ENCODE measurements at places on chromosomes 3 and 15. TPM values are rescaled to one million over a fixed set of nuclear protein-coding genes. Genes with fewer than 3 reads are reported as not detected.
A peak's percentile ranks its signal among the peaks of the same experiment; 100 is the strongest.

DNA sequence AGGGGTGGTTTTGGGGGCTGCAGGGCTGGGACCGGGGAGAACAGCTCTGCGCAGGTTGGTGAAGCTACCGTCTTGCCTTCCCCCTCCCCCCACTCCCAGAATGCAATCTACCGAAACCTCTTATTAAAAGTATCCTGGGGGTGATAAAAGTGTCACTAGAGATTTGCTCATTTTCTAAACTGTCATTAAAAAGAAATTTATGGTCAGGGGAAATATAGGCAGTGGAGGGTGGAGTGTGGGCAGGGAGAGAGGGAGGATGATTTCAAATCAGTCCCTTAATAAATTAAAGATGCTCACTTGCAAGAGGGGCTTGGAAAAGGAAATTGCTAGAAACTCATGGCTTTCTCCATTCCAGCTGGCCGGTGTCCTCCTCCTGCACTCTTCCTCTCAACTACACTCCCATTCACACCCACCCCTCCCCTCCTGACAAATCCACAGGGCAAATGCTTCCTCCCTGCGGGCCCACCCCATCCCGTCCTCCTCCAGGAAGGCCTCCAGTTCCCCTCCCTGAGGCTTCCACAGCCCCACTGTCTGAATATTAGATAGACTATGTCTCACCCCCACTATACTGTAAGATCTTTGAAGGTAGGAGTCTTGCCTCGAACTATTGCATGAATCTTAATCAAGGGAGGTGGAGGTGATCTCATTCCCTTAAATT lies 83.9 kb downstream of the TLE3 start:
- H3K36me3 ChIP-seq, result no peaks in the 10 kb centered on the region
- DNase-seq, result no peak

DNA sequence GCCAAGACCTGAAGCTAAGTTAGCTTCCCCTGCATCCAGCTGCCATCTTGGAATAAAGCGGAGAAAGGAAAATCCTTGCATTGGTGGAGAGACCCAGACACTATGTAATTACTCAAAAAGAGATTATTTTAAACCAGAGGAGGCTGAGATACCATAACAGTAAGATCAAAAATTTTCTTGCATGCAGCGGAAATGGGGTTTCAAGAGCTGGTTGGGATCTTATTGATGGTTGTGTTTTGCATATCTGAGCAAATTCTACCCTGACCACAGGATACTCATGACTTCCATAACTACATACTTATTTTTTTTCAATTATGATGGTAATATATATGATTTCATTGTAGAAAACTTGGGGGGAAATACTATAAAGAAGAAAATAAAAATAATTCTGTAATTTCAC lies 17.5 kb downstream of the TMEM158 start:
- peaks cover 33% of the 10 kb centered on the region for H3K27me3 ChIP-seq
- H3K4me3 ChIP-seq, result no peak overlapping the region
- H3K27ac ChIP-seq, result peak overlapping the region; percentile 45

- H3K27ac ChIP-seq, result no peak overlapping the region
- H3K4me3 ChIP-seq, result no peak overlapping the region
- no peak for DNase-seq
- peaks cover 7% of the 10 kb centered on the region for H3K27me3 ChIP-seq
- no peaks in the 10 kb centered on the region for H3K36me3 ChIP-seq
These were observed 82.0 kb upstream of the SCN5A start for GRCh38 chr3:38731522-38731921.

Gene CPNE9
- not detected for total RNA-seq

Gene ITIH1
- total RNA-seq, result not detected

Gene ST3GAL6
- total RNA-seq, result not detected

DNA sequence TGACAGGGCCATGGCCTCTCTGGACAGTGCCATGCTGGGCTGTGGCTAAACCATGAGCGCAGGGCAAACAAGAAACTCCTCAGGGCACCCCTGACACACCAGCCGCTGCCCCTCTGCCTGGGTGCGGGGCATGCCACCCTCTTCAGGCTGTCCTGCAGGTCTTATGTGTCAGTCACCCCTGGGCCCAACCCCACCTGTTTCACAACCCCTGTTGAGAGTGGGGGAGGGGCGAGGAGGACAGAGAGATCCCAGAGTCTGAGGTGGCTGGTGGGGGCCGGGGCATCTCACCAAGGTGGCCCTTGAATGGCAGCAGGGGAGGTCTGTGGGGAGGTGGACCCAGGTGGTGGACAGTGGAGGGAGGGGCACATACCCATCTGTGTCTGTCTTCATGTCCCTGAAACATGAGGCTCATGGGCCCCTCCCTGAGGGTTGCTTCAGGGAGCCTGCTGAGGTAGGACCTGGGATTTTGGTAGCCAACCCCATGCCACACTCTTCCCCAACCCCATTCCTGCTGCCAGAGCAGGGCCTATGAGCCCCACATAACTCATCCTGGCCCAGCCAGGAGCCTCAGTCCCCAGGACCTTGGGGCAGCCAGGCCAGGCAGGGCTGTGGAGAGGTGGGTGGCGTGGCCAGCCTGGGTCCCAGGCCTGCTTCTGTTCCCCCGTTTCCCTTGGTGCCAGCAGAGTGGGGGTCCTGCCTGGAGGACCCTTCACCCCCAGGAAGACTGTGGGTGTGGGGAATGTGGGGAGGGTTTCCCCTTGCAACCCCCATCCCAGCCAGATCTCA lies 1.7 kb upstream of the STAB1 start:
- H3K36me3 ChIP-seq, result peaks cover 9% of the 10 kb centered on the region
- no peak overlapping the region for H3K27ac ChIP-seq
- H3K4me1 ChIP-seq, result peaks cover 5% of the 10 kb centered on the region
- no peak overlapping the region for H3K4me3 ChIP-seq
- no peaks in the 10 kb centered on the region for H3K27me3 ChIP-seq
- DNase-seq, result no peak

GRCh38 chr3:46389306-46389705 lies 17.6 kb downstream of the CCR5AS start:
- peaks cover 5% of the 10 kb centered on the region for H3K36me3 ChIP-seq
- no peak overlapping the region for H3K27ac ChIP-seq
- H3K4me3 ChIP-seq, result no peak overlapping the region
- no peak for DNase-seq
- no peaks in the 10 kb centered on the region for H3K27me3 ChIP-seq

Gene TMEM108
- not detected for total RNA-seq

Gene ZNF621
- total RNA-seq, result 22.6 TPM

Gene IL17RB
- 0.31 TPM for total RNA-seq

DNA sequence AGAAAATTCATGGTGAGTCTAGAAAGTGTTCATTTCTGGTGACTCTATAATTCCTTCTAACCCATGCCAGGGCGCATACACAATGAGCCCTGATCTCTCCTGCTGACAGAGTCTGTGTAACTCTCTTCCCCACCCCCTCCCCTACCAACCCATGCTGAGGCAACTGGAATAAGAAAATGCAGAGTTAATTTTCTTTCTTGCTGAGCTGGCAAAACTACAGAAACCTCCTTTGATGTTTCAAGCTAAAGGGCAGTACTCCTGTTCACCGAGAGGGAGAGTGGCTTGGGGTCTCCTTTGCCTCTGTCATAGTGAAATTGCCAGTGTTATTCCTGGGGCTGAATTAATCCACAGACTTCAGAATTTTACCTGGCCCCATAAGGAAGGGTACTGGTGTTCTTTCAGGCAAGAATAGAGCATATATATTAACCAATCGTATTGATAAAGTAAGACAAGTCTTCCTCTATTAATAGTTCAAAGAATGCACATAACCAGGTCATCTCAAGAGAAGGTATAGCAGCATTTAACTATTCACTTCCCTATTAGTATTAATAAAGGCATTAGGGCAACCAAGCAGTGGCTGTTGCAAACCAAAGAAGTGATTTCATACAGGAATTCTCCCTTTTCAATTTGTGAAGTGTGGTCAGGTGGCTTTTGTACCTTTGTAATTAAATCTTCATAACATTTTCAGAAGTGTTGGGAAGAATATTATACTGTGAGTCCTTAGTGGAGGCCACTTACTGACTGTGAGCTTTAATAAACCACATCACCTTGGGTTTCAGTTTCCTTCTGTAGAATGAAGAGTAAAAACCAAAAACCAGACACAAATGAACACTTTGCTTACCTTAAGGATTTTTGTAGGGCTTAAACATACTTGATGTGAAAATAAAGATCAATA lies 4.1 kb downstream of the GAP43 start:
- H3K36me3 ChIP-seq, result no peaks in the 10 kb centered on the region
- H3K4me1 ChIP-seq, result peaks cover 9% of the 10 kb centered on the region
- H3K4me3 ChIP-seq, result no peak overlapping the region

Gene SH2D7
- 0.29 TPM for total RNA-seq

GRCh38 chr3:23810343-23811184 lies 4.8 kb downstream of the UBE2E1 start:
- no peaks in the 10 kb centered on the region for H3K27me3 ChIP-seq
- DNase-seq, result peak; percentile 55
- H3K27ac ChIP-seq, result peak overlapping the region; percentile 96
- peak overlapping the region; percentile 91 for H3K4me3 ChIP-seq

GRCh38 chr3:43461345-43461744 lies 160.5 kb downstream of the ANO10 start:
- H3K27me3 ChIP-seq, result no peaks in the 10 kb centered on the region
- H3K4me1 ChIP-seq, result peaks cover 2% of the 10 kb centered on the region
- peaks cover 16% of the 10 kb centered on the region for H3K36me3 ChIP-seq
- no peak overlapping the region for H3K4me3 ChIP-seq
- DNase-seq, result no peak

Gene RLBP1
- total RNA-seq, result not detected

Gene KPNA1
- total RNA-seq, result 58.8 TPM

Gene CSPG5
- 0.42 TPM for total RNA-seq

GRCh38 chr15:45670091-45670490 lies 35.3 kb downstream of the SQOR start:
- H3K4me3 ChIP-seq, result no peak overlapping the region
- no peak for DNase-seq
- no peak overlapping the region for H3K27ac ChIP-seq
- H3K4me1 ChIP-seq, result no peaks in the 10 kb centered on the region
- no peaks in the 10 kb centered on the region for H3K27me3 ChIP-seq
- H3K36me3 ChIP-seq, result peaks cover 35% of the 10 kb centered on the region

- no peak for DNase-seq
- peaks cover 14% of the 10 kb centered on the region for H3K27me3 ChIP-seq
- peaks cover 32% of the 10 kb centered on the region for H3K4me1 ChIP-seq
- H3K4me3 ChIP-seq, result no peak overlapping the region
- peak overlapping the region; percentile 18 for H3K27ac ChIP-seq
- no peaks in the 10 kb centered on the region for H3K36me3 ChIP-seq
These were observed 327.5 kb downstream of the UACA start for GRCh38 chr15:70435872-70436271.

DNA sequence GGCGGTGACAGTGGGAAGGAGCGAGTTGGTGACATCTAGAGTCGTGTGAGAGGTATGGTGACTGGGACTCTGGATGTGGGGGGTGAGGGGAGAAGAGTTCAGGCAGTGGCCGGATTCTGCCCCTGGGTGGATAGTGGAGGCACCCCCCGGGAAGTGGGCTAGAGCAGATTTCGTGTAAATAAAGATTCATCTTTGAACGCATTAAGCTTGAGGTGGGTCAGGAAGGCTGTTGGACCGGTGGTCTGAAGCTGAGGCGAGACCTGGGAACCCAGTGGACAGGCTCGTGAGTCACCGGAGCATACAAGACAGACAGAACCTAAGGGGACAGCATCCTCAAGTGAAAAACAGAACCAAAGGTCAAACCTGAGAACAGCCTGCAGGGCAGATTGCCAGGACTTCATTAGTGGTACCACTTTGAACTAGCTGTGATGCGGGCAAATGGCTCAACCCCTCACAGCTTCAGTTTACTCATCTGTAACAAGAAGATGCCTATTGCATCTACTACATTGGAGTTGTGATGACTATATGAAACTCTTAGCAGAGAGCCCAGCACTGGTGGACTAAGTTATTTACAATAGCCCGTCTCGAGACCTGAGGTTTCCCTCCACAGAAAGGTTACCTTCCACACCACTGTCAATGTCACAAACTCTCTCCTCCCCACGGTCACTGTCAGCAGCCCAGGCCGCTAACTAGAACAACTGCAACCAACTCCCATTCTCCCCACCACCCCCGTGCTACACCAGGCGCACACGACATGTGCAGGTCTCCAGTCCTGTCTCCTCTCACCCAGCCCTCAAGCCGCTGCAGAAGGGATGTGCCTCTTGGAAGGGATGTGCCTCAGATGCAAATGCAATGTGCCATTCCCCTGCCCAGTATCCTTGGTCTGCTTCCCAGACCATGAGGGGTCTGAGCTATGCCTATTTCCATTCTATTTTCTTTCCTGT lies 901 bp upstream of the CLN6 start:
- peaks cover 9% of the 10 kb centered on the region for H3K36me3 ChIP-seq
- peaks cover 40% of the 10 kb centered on the region for H3K4me1 ChIP-seq
- peak overlapping the region; percentile 93 for H3K27ac ChIP-seq

- DNase-seq, result no peak
- no peak overlapping the region for H3K4me3 ChIP-seq
- no peak overlapping the region for H3K27ac ChIP-seq
- H3K27me3 ChIP-seq, result no peaks in the 10 kb centered on the region
- peaks cover 45% of the 10 kb centered on the region for H3K4me1 ChIP-seq
- H3K36me3 ChIP-seq, result peaks cover 43% of the 10 kb centered on the region
These were observed 201.7 kb upstream of the SLC2A2 start for GRCh38 chr3:171228240-171228639.

Gene HIGD2B
- not detected for total RNA-seq

- peaks cover 25% of the 10 kb centered on the region for H3K4me1 ChIP-seq
- H3K27me3 ChIP-seq, result no peaks in the 10 kb centered on the region
- H3K4me3 ChIP-seq, result peak overlapping the region; percentile 90
- H3K27ac ChIP-seq, result peak overlapping the region; percentile 95
- peaks cover 36% of the 10 kb centered on the region for H3K36me3 ChIP-seq
These were observed 2.1 kb downstream of the ATP11B start for GRCh38 chr3:182795389-182795782.

DNA sequence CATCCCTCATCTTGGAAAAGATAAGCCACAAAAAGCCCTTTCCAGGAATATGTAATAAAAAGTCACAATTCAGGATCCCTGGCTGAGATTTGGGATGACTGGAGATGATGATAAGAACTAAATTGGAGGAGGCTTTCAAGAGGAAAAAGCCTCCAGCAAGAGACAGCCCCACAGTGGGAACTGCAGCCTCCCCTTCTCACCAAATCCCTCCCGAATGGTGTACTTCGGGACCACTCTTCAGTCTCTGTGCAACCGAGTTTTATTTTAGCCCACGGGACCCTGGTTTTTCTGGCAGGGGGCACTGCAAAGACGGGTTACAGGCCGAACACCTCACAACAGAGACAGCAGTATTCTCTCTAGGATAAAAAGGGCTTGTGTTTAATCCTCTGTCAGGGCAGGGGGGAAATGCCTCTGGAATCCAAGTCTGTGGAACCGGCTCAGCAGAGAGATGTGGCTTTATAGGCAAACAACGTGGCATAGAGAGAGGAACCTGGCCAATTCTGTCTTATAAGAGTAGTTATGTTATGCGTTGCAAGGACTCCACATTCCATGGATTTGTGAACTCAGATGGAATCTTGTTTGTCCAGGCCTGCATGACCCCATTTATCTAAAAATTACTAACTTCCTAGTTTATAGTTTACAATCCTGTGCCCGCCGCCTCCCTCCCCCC lies 1.2 kb upstream of the LMCD1 start:
- peaks cover 22% of the 10 kb centered on the region for H3K27me3 ChIP-seq
- peaks cover 9% of the 10 kb centered on the region for H3K4me1 ChIP-seq
- DNase-seq, result no peak
- no peaks in the 10 kb centered on the region for H3K36me3 ChIP-seq
- H3K4me3 ChIP-seq, result no peak overlapping the region
- H3K27ac ChIP-seq, result no peak overlapping the region

All from activated CD8-positive, alpha-beta T cell treated with anti-CD3 and anti-CD28 coated beads, Interleukin-2, amount 10 ng/mL, durations not matched to agents 7 days and 5 days (primary cell).